Right renal pelvis (tissue), 4 donors: ENCODE measurements at places on chromosomes 12 and 14. TPM values are rescaled to one million over a fixed set of nuclear protein-coding genes. Genes with fewer than 3 reads are reported as not detected.

Gene RNU4-1
- not detected for polyA plus RNA-seq

Gene LTBP2
- 3.3 TPM for polyA plus RNA-seq

Gene WDHD1
- polyA plus RNA-seq, result 19.5 TPM

Gene PMEL
- 2.1 TPM for polyA plus RNA-seq

Gene CIROP
- not detected for polyA plus RNA-seq

Gene DENND5B
- polyA plus RNA-seq, result 31.5 TPM

Gene DNAJC22
- 19.5 TPM for polyA plus RNA-seq

GRCh38 chr12:89351489-89352241, 636 bp downstream of the DUSP6 start:
- no peak for DNase-seq

GRCh38 chr12:49959685-49960473, 1.8 kb upstream of the AQP5 start:
- no peak for DNase-seq

DNA sequence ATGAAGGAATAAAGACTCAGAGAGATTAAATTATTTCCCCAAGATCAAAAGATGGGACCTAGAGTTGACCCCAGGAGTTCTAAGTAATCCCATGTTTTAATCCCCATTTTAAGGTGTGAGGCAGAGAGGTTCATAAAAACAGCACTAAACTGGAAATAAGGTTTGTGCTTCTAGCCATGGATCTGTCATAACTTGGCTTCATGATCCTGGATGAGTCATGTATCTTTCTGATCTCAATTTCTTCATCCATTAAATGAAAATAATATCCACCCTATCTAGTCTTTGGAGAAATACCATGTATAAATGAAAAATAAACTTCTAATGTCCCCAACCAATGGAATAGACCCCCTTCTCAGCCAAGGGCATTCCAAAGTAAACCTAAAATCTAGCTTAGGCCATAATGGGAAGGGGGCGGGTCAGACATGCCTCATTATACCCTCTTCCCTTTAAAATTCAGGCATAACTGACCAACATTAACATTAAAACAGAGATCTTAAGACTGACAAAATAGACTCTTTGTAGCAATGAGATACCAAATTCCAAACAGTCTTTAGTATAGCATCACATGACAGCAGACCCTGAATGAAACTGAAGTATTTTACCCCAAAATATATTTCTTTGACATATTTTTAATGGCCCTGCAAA, 47.8 kb downstream of the SLC41A2 start:
- no peak for DNase-seq

DNA sequence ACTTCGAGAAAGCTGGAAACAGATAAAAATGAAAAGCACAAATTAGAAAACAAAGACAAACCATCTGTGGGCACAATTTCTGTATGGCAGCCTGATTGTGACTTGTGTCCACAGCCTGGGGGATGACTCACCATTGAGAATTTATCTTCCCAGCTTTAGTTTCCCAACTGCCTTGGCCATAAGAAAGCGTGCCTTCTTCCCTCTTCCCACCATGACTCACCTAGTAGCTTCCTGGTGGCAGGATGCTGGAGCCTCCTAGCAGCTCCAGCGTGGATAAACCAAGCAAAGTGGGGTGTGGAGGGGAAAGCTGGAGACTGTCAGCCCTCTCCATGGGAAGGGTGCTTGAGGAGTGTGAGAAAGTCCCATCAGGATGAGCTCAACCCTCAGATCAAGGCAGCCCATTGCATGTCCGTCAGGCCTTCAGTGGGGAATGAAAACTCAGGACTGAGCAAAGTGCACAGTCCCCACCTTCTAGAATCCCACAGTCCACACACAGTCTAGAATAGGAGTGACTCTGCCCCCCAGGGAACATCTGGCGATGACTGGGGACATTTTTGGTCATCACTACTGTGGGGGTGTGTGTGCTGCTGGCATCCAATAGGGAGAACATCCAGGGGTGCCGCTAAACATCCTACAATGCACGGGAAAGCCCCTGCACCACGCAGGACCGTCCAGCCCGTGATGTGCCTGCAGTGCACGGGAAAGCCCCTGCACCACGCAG, 22.4 kb upstream of the SERPINA6 start:
- no peak for DNase-seq

DNA sequence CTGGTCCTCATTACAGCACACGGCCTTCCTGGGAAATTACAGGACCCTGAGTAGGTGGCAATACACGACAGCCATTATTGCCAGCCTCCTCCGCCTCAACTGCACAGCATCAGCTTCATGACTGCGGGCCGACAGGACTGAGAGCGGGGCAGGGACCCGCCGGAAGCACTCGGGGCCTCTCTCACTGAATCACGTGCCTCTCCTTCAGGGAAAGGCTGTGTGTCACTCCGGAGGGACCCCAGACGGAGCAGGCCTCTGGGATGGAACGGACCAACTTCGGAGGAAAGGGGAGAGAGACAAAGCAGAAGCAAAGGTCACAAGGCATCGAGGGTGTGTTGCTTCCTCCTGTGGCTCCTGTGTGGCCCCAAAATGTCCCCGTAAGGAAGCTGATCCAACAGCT, 90.0 kb downstream of the RNF34 start:
- no peak for DNase-seq

DNA sequence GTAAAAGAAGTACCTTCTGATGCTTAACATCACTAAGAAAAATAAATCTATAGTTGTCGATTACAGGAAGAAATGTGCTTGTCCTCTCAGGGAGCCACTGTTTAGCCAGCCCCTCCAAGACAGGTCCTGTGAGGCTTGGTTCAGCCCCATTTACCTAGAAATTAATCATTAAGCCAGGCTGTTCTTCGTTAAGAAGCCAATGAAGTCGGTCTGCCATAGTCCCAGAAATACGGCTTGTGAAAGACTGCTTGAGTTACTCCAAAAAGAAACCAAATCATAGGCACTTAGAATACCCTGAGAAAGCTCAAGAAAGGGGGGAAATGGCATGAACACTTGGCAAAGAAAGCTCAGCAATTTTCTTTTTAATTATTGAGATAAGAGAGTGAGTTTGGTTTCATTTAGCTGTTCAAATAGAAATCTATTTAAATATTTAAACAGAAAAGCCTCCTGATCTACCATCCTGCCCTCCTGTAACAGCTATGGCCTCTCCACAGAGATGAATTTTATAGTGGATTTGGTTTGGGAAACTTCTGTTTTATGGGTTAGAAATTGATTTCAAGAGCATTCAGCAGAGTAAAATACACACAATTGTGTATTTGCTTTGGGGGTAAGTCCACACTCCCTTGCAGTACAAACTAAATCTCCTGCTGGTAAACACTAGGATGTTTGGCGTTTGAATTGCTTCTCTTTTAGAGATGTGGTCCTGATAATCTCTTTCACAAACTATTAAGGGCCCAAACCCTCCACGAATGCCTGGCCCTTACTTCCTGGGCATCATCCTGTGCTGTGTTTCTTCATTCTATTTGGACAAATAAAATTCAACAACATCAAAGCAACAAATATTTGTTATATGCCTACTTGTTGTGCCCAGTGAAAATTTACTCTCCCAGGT, 234.4 kb downstream of the SEC23A start:
- DNase-seq, result no peak

GRCh38 chr14:95063391-95063790, 93.9 kb downstream of the DICER1 start:
- DNase-seq, result no peak

- DNase-seq, result no peak
These were observed 137.2 kb upstream of the DNM1L start for GRCh38 chr12:32541754-32542374.

GRCh38 chr14:89249972-89250654, 166.9 kb downstream of the FOXN3 start:
- DNase-seq, result no peak

GRCh38 chr12:2389079-2389790, 336.4 kb downstream of the CACNA1C start:
- no peak for DNase-seq

GRCh38 chr14:62988967-62989366, 56.3 kb downstream of the KCNH5 start:
- no peak for DNase-seq

DNA sequence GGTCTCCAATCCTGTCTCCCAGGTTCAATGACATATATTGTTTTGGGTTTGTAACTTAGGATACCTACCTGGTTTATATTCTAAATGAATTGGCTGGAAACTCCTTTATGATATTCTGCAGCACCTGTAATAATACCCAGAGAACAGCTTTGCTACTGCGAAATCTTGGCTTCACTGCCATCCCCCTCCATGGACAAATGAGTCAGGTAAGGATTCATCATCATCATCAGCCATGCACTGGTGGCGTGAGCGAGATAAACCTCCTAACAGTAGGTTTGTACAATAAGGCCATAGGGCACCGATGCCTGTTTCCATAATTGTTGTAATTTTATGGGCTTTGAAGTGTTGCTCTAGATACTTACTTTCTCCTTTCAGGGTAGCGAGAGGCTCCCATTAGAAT, 10.7 kb downstream of the DDX47 start:
- DNase-seq, result no peak

- no peak for DNase-seq
These were observed 134.4 kb upstream of the AMIGO2 start for GRCh38 chr12:47214001-47214619.

GRCh38 chr12:93302331-93303229, 75.1 kb upstream of the NUDT4 start:
- no peak for DNase-seq

DNA sequence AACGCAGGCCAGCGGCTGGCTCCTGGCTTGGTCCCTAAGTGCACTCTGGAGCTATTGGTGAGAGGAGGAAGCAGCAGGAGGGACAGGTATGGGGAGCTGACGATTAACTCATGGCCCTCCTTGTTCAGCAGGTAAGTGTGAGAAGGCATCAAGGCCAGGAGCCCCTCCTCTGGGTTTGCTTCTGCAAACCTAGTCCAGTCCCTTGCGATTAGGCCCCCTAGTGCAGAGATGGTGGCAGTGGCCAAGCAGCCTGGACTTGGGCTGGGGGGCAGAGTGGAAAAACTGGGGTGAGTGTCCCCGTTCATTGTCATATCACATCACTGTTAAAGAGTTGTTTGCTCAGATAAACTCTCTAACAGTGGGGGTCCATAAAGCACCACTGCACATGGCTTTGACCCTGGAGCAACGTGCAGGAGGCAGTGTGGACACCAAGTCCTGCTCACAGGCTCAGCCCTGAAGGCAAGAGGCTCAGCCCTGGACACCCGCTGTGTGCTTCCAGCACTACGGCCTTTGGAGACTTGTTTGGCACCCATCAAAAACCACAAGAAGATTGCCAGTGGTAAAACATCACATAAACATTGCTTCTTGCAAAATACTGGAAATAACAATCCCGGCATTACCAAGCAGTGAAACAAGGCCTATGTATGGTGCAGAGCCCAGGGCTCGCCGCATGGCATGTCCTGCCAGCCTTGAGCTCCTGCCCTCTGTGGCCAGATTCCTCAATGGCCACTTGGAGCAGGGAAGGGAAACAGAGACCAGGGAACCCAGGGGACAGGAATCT, 184.3 kb upstream of the RTL1 start:
- DNase-seq, result no peak

DNA sequence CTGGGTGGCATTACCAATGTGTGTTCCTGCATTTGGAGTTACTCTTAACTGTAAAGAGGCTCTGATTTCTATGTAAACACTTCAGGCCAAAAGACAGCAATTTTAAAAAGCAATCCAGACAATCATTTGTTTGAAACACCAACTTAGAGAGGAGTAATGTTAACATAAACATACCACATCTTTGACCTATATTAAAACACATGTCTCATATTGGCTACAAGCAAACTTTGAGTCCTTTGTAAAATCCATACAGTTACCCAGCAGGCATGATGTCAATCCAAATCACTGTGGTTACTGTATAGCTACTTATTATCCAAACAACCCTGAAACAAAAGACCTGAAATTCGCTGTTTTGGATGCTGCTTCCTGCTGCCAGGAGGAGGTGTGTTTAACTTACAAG, 7.5 kb upstream of the G2E3 start:
- no peak for DNase-seq

GRCh38 chr12:64171715-64172114, 50.4 kb downstream of the KICS2 start:
- no peak for DNase-seq

DNA sequence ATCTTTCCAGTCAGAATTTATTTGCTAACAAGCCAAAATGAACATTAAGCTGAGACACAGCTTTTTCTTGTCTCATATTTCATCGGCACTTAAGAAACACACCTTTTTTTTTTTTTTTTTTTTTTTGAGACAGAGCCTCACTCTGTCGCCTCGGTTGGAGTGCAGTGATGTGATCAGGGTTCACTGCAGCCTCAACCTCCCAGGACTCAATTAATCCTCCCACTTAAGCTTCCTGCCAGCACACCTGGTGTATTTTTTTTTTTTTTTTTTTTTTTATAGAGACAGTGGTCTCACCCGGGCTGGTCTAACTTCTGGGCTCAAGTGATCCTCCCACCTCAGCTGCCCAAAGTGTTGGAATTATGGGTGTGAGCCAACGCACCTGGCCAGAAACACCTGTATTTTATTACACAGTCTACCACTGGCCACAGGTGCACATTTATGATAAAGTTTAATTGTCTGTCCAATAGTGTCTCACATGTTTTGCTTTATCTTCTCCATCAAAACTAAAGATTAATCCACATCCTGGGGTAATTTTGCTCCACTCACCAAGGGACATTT, 62.7 kb downstream of the C2CD5 start:
- no peak for DNase-seq
